ENCODE measurements at places on chromosomes 1 and 21.

DNA sequence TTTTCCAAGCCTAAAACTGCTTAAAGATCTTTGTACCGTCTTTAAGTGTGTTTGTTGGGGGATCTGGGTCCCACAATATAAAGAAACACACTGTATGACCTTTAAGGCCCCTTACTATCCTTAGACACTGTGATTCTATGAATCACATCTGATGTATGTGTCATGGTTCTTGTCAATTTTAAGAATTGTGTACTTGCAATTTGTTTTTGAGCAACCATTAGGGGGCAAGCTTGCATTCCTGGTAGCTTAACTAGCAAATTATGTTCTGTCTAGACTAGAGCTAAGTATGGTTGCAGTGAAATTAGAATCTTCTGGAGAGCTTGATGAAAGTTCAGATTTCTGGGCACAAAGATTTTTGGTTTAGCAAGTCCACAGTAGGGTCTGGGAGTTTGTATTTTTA, 219.5 kb downstream of the TPR start:
- no peak for DNase-seq

- DNase-seq = no peak
Measured at GRCh38 chr1:100265562-100265930, 470 bp upstream of the RTCA start.

DNA sequence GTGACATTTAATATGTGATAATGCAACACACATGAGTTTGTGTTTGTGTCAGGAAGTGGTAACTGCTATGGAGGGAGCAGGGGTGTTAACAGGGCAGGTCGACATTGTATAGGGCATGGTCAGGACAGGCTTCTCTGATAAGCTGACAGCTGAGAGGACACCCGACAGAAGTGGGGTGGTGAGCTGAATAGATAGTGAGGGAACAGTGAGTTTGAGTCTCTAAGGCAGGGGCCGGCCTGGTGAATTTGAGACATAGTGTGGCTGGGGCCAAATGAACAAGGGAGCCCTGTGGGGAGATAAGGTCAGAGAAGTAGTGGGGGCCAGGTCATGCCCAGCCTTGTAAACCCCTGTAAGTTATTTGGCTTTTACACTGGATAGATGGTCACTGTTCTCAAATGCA, 217.4 kb upstream of the KIAA0040 start:
- no peak for DNase-seq

- DNase-seq = no peak
Measured at GRCh38 chr1:181486098-181486420, 2.7 kb downstream of the CACNA1E start.

- no peak for DNase-seq
Measured at GRCh38 chr1:66624412-66625060, 90.6 kb downstream of the SGIP1 start.

DNA sequence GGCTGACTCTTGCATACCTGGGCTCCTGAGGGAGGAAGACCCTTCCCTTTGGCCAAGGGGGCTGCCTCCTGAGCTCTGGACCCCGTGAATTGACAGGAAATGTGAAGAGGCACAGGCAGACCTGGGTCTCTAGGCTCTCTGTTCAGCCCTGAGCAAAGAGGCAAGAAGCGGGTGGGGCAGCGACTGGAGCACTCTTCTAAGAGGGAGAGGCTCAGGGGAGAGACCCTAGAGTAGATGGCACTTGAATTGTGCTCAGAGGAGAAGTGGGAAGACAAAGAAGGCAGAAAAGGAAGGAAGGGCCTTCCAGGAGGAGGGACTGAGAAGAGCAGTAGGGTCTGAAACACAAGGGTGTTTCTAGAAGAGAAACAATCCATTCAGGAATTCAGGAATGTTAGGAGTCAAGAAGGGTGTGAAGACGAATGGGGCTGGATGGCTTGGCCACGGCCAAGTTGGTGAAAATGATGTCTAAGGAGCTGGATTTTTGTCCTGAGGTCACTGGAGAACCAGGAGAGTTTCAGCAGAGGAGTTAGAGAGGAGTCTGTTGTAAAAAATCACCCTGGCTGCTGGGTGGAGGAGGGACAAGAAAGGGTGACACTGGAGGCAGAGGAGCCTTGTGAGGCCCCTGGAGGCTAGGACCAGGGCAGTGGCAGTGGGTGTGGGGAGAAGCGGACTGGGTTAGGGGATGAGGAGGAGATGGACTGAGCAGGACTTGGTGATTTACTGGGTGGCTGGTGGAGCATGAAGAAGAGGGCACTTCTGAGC, 5.3 kb downstream of the TIE1 start:
- DNase-seq = no peak

DNA sequence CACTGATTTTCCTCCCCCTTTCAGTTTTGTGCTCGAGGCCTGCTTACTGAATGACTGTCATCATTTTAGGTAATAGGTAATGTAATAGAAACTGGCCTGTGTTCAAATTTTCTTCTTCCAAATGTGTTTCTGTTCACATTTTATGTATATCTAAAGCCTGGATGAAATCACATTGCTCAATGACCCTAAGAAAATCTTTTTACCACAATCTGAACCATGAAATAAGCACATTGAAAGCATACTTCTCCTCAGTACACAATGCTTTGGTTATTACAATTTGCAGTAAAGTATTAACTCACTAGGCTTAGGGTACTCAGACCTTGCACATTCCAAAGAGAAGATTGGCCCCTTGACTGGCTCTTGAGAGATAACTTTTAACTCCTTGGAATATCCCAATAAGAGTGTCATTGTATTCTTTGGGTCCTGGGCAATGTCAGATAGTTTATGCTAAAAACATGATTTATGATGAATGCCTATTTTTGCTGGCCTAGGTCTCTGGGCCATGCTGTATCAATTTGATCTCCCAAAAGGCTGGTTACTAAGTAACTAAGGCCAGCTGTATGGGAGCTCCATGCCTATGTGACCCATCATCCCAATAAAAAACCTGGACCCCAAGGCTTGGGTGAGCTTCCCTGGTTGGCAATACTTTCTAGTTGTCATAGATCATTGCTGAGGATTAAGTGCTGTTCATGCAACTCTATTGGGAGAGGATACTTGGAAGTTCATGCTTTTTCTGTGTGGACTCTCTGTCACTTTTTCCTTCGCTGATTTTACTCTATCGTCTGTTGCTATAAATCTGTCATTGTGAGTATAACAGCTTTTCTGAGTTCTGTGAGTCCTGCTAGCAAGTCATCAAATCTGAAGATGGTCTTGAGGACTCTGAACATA, 293.9 kb downstream of the GRIK1 start:
- DNase-seq = no peak

- no peak for DNase-seq
Measured at GRCh38 chr1:116785006-116785405, 30.8 kb downstream of the CD2 start.

DNA sequence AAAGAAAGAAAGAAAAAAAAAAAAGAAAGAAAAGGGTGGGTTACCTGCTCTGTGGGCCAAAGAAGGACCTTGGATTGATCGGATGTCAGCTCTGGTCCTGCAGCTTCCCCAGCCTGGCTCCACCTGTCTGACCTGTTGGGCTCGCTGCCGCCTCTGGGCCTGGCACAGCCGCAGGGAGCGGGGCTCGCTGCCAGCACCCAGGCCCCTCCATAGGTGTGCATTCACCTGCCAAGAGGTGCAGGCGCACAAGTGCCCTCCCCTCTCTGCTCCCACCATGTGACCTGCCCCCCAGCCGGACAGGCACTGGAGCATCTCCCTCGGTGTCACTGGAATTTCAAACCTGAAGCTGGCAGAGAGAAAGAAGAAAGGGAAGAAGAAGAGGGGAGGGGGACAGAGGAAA, 33.1 kb upstream of the GPR157 start:
- no peak for DNase-seq

GRCh38 chr1:157562515-157562914, 10.2 kb upstream of the FCRL5 start:
- no peak for DNase-seq

GRCh38 chr1:201424146-201424545, 2.6 kb upstream of the TNNI1 start:
- no peak for DNase-seq

DNA sequence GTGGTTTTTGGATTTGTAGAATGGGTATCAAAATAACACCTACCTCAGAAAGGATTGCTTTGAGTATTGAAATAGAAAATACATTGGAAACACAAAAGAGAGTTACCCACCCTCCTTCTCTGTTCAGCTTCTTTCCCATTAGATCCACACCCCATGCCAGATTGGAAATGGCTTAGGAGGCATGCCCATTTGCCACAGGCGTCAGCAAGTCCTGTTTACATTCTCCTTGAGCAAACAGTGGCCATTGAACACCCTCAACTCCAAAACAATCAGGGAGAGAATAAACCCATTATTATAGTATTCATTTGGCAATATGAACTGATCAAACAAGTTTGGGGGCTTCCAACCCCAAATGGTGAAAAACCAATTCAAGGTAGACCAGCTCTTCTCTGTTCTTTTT, 2.4 kb downstream of the ELAPOR1 start:
- no peak for DNase-seq

DNA sequence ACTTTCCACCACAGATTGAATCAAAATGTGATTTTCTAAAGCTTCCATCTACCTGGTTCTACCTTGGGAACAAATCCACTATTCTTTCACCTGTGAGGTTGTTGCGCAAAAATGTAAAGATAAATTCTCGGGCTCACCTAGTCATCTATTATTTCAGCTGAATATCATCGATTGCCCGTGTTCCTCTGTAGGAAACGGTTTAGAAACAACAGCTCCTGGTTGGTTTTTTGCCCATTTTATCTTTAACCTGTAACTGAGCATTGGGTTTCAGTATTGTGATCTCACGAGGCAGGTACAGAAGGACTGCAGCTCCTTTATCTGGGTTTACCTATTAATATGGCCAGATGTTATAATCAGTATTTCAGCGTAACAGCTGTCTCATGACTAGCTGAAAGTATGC, 52.9 kb upstream of the LRRC8C start:
- DNase-seq = no peak

GRCh38 chr1:208985231-208985630, 598.3 kb upstream of the CAMK1G start:
- no peak for DNase-seq

DNA sequence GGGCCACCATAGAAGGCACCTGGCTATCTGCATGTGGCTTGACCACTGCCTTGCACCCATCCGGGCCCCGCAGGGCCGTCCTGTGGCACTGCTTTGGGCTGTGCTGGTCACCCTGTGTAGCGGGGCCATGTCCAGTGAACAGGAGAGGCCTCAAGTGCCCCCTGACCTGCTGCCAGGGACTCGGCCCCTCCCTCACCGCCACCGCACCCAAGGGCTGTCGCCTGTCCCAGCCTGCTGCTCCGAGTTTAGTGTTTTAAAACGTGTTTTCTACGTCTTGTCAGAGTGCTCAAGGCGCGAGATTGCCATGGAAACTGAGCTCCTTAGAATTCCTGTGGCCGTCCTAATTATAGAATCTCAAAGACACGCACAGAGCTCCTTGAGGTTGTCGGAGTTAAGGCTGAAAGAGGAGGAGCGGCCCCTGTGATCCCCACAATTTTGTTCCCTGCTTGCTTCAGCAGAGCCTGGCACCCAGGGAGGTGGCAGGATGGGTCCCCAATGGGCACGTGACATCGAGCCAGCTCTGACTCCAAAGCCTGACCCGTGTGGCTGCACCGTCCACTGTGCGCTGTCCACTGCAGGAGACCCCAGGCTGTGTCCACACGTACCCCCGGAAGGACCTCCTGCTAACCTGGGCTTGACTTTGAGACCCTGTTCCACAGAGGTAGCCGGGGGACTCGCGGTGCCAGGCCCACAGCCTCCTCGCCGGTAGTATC, 66.2 kb downstream of the FAAP20 start:
- no peak for DNase-seq

GRCh38 chr1:1528301-1529267, 11.8 kb downstream of the TMEM240 start:
- DNase-seq = no peak

DNA sequence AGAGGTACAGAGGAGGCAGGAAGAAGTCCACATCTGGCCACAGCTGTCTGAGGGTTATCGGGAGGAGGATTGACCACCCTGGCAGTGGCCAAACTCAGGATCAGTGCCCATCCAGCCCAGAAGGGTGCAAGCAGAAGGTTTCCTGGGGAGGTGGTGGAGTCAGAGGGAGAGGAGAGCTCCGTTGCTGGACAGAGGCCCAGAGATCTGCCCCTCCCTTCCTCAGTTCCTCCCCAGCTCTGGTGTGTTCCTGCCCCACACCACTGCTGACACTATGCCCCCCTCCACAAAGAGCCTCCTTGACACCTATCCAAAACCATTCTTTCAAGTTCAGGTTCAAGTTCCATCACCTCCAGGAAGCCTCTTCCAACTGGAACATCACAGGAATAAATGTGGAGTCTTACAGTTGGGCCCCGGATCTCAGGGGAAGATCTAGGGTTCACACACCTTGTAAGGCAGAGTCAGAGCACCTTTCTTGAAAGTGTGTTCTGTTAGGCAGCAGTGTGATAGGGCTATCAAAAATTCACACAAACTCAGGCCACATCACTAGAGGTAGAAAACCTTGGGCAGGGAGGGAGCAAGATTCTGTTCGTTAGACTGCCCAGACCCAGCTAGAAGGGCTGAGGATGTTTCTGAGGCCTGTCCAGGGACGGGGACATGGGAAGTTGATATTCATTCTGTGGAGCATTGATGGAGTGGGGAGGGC, 7.4 kb downstream of the LDLRAD1 start:
- no peak for DNase-seq

DNA sequence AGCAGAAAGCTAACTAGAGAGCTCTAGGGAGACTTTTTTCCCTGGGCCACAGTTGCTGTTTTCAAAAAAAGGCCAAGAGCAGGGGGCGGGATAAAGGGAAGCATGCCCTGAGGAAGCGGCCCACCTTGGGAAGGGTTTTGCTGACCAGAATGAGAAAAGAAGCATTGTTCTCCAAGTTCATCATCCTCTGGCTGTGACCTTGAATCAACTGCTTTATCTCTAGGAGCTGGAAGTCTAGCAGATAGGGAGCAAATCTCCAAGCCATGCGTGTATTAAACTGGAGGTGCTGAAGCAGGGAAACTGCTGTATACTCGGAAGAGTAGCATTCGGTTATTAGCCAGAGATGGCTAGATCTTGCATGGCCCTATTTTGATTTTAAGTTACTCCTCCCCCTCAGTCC, 64.8 kb downstream of the ATP2B4 start:
- DNase-seq = no peak

- no peak for DNase-seq
Measured at GRCh38 chr1:23692308-23692871, 784 bp downstream of the RPL11 start.

- no peak for DNase-seq
Measured at GRCh38 chr21:46538262-46538661, 66.6 kb downstream of the S100B start.
